GM13977 (cell line): ENCODE measurements at places on chromosomes 16 and 17.
A peak's percentile ranks its signal among the peaks of the same experiment; 100 is the strongest.

- DNase-seq, result peak; percentile 59
These were observed at the start of gene PMFBP1 for GRCh38 chr16:72172105-72173034. PMFBP1 (minus strand) TSS chr16:72172155; CDS start chr16:72171208, 947 bp downstream.

DNA sequence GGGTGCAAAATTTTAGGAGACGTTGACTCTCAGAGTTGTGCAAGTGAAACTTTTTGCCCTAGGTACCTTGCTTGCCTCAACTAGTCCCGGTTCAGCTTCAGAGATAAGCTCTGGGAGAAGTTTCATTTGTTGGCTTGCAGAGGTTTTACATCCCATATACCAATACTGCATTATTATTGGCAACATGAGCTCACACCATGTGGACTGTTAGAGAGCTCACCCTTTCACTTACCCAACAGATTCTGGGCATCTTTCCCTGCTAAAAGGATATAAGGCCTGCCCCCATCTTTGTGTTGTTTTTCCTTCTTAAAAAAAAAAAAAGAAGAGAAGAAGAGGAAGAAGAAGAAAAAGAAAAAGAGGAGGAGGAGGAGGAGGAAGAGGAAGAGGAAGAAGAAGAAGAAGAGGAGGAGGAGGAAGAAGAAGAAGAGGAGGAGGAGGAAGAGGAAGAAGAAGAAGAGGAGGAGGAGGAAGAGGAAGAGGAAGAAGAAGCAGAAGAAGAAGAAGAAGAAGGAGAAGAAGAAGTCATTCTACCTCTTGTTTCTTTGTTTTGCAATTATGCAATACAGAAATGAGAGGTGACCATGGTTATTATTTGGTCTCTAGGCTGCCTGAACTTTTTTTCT is 292.6 kb upstream of the IRX3 start:
- DNase-seq, result no peak

GRCh38 chr17:6046931-6047330 is 23.2 kb upstream of the WSCD1 start:
- DNase-seq, result no peak

DNA sequence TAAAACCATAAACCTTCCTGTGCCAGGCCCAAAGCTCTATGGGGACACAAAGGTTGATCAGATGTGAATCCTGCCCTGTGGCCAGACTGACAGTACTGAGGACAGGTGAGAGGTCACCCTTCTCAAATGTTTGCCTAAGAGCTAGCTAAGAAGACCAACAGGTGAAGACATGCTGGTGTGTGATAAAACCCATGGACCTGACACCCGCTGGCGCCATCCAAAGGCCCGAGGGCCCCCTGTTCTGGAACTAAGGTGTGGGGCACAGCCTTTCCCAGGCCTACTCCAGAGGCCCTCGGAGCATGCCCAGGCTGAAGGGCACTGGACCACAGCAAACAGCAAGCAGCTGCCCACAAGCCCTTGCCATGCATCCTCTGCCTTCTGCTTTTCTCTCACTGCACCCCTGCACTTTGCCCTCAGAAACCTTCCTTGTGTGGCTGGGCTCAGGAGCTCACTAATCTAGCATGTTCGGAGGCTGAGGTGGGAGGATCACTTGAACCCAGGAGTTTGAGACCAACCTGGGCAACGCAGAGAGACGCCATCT is 5.2 kb upstream of the CDK3 start:
- no peak for DNase-seq

DNA sequence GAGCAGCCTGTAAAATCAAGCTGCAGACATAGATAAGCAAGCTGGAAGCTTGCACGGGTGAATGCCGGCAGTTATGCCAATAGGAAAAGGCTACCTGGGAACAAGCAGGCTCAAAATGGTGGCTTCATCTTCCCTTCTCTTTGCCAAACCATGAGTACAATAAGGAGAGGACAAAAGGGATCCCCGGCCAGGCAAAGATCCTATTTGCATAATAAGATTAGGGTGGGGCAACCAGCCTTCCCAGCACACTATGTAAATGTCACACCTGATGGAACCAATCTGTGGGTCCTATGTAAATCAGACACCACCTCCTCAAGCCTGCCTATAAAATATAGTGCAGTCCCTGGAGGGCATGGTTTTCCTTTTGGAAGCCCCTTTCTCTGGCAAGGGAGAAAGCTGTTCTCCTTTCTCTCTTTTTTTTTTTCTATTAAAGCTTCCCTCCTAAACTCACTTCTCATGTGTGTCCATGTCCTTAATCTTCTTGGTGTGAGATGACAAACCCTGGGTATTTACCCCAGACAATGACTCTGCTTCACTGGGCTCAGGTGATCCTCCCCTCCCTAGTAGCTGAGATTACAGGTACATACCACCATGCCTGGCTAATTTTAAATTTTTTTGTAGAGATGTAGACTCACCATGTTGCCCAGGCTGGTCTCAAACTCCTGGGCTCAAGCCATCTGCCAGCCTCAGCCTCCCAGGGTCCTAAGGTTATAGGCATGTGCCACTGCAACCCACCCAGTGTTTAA is 44.2 kb downstream of the PSMD12 start:
- no peak for DNase-seq

DNA sequence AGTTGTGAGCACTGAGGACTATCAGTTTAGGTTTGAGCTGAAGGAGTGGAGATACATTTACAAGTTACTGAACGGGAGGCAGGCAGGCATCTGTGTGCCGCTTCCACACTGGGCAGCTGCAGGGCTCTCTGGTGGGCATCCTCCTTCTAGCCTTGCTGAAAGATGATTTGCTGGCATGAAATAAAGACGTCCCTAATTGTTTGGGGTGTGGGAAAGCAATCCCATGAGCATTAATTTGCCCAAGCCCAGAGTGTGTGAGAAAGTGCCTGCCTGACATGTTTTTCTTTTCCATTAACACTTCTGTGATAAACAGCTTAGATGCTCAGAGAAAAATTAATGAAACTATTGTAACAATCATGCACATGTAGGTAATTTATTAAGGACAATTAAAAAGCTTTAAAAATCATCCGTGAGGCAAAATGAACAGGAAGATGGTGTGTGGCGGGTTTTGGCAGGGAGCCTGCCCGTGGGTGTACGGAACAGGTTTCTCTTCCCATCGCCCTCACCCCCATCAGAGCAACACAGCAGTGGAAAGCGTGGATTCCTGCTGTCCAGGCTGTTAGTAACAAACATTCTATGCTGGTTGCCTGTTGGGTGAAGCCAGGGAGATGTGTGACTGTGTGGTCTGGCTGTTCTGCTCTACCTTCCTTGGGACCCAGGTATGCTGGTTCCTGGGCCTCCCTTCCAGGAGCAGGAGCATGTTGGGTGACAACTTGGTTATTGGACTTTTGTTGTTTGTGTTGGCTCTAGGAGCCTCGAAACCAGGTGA is 191.9 kb downstream of the MSI2 start:
- no peak for DNase-seq

- DNase-seq, result no peak
These were observed 71.2 kb upstream of the MRTFB start for GRCh38 chr16:13999895-14000425.

DNA sequence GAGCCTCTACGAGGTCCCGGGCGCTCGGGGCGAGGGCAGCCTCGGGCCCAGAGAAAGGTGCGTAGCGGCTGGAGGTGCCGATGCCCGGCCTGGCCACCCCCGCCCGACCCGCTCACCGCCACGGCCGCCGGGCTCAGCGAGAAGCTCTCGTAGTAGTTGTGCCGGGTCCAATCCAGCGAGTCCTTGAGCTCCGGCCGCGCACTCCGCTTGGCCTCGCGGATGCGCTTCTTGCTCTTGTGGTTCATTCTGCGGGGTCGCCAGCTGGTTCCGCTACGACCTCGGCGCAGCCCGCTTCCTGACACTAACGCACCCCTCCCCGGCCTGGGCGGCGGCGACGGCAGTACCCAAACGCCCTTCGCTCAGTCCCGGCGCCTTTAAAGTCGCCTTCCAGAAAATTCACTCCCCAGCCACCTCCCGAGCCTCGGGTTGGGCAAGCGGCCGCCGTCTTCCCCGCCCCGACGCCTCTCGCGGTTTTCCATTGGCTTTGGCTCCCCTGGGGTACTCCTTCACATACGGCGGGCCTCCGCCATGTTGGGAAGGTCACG is at the start of gene JMJD6:
JMJD6 (minus strand) TSS at position 376 of the 545 bp plus-strand sequence; CDS start at position 245, 131 bp downstream.
- peak; percentile 96 for DNase-seq

DNA sequence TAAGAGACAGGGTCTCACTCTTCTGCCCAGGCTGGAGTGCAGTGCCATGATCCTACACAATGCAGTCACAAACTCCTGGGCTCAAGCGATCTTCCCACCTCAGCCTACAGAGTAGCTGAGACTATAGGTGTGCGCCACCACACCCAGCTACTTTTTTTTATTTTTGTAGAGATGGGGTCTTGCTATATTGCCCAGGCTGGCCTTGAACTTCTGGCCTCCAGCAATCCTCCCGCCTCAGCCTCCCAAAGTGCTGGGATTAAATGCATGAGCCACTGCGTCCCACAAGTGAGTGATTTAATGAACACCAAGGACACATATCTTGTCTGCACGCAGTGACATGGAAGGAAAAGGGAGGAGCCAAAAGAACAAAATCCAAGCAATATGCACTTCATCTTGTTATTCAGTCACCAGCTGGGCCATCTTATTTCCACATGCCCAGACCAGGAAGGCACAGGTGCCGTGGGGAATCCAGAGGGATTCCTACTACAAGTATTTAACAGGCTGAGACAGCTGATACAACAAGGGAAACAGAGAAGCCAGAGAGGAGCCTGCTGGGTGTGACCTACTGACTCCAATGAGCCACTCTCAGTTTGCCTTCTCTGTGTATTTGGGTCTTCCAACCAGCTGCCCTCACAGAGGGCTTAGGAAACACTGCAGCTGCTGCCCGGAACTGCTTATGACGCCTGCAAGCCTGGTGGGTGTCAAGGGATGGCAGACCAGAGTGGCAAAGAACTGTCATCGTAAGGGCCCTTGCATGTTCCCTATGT is 17.0 kb downstream of the LSM12 start:
- no peak for DNase-seq

GRCh38 chr16:48999508-48999907 is 282.1 kb downstream of the CBLN1 start:
- DNase-seq, result no peak

DNA sequence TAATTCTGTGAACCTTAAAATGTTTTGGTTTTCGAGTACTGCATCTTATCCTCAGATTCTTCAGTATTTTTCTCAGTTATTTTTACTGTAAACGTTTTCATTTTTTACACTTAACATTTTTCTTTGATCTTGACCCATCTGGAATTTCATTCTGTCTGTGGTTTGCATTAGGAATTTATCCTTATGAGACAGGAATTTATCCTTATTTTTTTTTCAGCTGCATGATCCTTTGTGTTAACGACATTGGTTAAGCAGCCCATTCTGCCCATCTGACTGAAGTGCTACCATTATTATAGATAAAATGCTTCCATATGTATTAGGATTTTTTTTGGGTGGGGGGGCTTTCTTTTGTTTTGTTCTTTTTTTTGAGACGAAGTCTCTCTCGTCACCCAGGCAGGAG is 41.0 kb downstream of the SNX29 start:
- no peak for DNase-seq

DNA sequence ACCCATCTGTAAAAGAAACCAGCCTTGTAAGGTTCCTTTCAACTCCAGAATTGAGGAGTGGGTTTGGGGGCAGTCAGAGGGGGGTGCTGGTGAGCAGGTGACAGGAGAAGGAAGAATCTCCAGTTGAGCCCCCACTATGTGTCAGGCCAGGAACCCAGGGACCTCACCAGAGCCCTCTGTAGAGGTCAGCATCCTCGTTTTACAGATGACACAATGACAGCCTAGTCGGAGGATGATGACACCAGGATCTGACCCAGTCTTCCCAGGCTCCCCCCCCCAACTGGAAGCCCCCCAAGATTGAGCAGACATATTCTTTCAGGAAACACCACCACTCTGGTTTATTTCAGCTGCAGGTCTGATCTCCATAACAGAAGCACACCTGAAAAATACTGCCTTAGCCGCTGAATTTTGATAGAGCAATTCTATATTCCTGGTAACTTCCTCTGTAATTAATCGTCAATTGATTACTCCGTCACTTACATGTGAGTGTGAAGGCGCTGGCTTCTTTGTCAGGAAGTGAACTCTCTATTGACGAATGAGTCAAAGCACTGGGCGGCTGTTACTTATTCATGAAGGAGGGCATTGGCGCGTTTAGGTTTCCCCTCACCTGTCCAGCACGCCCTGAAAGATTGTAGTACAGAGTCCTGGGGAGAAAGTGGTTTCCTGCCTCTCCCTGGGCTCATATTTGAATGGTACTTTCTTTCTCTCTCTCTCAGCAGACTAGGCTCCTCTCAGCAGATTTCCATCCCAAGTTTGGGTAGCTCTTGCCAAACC is 21.2 kb downstream of the SOCS3 start:
- DNase-seq, result peak; percentile 67

DNA sequence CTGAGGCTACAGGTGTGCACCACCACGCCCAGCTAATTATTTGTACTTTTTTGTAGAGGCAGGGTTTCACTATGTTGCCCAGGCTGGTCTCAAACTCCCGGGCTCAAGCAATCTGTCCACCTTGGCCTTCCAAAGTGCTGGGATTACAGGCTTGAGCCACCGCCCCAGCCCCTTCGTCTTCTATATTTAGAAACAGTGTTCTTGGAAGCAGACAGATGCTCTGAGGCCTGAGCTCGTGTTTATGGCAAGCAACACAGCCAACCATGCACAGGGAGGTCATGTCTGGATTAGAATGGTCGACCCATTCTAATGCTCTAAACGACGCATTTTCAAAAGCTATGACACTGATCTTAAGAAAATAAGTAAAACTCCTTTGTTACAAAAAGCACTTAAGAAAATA is 16.6 kb downstream of the TMEM204 start:
- DNase-seq, result no peak
